ENCODE measurements at places on chromosomes 7 and 10.

DNA sequence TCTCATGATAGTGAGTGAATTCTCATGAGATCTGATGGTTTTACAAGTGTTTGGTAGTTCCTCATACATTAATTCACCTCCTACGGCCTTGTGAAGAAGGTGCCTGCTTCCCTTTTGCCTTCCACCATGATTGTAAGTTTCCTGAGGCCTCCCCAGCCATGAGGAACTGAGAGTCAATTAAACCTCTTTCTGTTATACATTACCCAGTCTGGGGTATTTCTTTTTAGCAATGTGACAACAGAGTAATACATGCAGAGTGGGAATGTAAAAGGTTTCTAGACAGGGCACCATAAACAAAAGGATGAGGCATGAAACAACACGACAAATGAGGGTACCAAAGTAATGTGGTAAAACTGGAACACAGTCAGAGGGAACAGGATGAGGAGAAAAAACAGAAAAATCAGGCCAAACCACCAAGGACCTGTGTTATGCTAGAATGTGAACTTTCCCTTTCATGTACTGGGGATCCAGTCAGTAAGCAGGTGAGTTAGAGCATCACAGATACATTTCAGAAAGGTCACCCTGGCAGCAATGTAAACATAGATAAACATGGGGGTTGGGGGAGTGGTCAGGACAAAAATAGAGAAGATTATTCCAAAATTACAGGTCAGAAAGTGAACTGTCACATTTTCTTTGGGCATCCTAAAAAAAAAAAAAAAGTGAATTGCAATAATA lies 31.9 kb downstream of the ANKRD26 start:
- DNase-seq, result no peak

- DNase-seq, result no peak
Measured at GRCh38 chr7:121081327-121081936, 92.9 kb downstream of the CPED1 start.

GRCh38 chr7:82438521-82438920 lies 5.1 kb downstream of the CACNA2D1 start:
- DNase-seq, result no peak

GRCh38 chr10:70599791-70600190 lies 2.8 kb downstream of the PRF1 start:
- DNase-seq, result no peak

- DNase-seq, result no peak
Measured at GRCh38 chr10:26412932-26413331, 25.2 kb upstream of the APBB1IP start.

Data from stimulated activated CD8-positive, alpha-beta memory T cell treated with anti-CD3 and anti-CD28 coated beads, Interleukin-15, amount 100 ng/mL, for 48 hours (primary cell).